Activated T-helper 1 cell treated with anti-CD3 and anti-CD28 coated beads, Interleukin-2, amount 50 U/mL, for 16 hours (primary cell): ENCODE measurements at places on chromosomes 11 and 22.

- DNase-seq: no peak
These were observed 137.8 kb upstream of the MTMR2 start for GRCh38 chr11:96061730-96062129.

GRCh38 chr11:86579406-86579731 is 93.0 kb downstream of the ME3 start:
- no peak for DNase-seq

GRCh38 chr11:44851496-44851895 is 99.2 kb downstream of the TP53I11 start:
- DNase-seq: no peak

- no peak for DNase-seq
These were observed 122.1 kb downstream of the BCR start for GRCh38 chr22:23302171-23303002.

GRCh38 chr11:76880956-76881355 is 20.2 kb downstream of the ACER3 start:
- no peak for DNase-seq

DNA sequence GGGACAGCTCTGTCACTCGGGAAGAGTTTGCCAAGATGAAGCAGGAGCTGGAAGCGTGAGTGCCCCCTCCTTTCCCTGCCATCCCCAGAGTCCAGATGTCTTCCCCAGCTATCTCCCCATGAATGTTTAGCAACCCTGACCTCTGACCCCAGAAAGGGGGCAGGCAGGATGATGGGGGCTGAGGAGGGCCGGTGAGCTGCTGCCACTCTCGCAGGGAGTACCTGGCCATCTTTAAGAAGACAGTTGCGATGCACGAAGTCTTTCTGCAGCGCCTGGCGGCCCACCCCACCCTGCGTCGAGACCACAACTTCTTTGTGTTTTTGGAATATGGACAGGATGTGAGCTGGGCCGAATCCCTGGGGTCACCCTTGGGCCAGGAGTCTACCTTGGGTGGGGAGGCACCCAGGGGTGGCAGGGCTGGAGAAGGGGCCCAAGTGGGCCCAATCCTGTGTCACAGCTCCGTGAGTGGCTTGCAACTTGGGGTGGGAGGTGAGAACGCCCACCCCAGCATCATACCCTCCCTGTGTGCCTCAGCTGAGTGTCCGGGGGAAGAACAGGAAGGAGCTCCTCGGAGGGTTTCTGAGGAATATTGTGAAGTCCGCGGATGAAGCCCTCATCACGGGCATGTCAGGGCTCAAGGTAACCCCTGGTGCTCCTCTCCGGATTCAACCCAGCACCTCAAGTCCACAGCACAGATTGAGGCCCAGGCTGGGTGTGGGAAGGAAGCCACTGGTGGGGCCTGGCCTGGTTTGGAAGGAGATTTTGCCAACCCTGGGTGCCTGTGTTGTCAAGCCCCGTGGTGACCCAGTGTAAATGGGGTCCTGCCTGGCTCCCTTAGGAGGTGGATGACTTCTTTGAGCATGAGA is 7.5 kb downstream of the CFL1 start:
- no peak for DNase-seq

DNA sequence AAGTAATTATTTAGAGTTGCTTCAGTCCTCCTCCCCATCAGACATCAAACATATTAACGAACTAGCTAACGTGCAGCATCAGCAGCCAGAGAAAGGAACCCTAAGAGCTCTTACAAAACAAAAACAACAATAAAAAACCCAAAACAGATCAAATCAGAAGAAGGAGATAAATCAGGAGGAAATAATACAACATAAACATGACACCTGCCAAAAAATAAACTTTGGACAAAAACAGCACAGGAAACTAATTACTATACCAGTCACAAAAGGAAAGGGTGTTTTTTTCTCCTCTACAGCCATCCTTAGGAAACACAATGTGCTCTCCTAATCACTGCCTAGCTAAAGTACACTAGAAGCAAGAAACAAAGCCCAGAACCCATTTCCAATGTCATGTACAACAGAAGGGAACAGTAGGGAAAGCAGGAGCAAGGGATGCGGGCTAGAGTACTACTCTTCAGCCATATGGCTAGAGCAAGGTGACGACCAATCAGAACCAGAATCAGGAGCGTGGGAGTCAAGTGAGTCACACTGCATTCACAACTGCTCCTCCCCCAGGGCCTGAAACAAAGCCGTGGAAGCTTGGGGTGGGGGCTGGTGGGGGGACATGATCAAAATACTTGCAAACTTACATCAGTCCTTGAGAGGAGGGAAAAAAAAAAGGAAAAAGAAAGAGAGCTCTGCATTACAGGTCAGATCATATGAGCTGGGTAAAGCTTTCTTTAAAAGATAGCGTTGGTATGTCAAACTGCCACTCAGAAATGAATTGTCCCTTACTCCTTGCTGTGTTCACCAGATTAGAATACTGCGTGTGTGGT is 60.4 kb downstream of the LARGE2 start:
- DNase-seq: no peak

GRCh38 chr11:45833761-45834160 is 13.5 kb upstream of the CRY2 start:
- DNase-seq: no peak

GRCh38 chr22:24761888-24762675 is 12.4 kb downstream of the PIWIL3 start:
- no peak for DNase-seq

DNA sequence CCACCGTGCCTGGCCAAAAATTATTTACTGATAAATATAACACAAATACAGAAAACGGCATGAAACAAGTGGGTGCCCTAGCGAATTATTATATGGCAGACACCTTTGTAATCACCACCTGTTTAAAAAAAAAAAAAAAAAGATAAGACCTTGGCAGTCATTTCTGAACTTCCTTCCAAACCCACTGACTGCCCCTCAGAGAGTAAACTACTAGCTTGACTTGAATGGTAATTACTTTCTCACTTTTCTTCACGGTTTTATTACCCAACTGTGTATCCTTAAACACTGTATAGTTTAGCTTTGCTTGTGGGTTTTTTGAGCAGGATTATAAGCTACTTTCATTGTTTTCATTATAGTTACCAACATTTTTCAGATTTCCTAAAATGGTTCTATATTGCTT is 23.7 kb downstream of the SFI1 start:
- no peak for DNase-seq

- no peak for DNase-seq
These were observed 101.0 kb downstream of the ME3 start for GRCh38 chr11:86571273-86571948.

GRCh38 chr11:128294671-128295050 is 292.7 kb downstream of the ETS1 start:
- DNase-seq: no peak

DNA sequence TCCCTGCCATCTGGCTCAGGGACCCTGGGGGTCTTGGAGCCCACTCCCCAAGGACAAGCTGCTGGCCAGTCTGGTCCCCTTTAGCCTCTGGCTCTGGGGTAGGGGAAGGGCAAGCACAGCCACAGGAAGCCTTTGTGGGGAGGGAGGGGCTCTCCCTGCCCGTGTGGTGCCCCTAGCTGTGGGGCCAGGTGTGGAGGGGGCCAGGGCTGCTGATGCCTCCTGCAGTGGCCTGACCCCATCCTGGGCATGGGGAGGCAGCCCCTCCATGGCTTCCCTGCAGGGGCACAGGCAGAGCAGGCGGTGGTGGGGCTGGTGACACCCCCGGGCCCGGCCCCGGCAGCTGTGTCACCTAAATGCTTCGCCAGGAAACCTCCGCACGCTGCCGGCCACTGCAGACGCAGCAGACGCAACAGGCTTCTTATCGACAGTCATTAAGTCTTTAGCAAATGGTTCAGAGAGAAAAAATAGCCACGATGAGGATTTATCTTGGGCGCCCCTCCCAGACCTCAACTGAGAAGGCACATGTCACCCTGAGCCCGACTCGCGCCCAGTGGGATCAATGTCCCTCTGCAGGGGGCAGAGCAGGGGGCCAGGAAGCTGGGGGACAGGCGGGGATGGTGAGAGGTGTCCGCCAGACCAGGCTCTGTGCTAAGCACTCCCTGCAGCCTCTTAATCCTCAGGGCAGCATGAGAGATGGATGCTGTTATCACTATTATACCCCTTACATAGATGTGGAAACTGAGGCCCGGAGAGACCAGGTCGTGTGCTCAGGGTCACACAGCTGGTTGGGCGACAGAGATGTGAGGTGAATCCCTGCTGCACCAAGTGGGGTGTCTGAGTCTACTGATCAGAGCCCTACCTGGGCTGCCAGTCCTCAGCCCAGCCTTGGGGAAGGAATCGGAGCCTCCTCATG is 33.9 kb downstream of the FLRT1 start:
- no peak for DNase-seq

GRCh38 chr11:127259102-127259501 is 258.5 kb upstream of the KIRREL3 start:
- no peak for DNase-seq

DNA sequence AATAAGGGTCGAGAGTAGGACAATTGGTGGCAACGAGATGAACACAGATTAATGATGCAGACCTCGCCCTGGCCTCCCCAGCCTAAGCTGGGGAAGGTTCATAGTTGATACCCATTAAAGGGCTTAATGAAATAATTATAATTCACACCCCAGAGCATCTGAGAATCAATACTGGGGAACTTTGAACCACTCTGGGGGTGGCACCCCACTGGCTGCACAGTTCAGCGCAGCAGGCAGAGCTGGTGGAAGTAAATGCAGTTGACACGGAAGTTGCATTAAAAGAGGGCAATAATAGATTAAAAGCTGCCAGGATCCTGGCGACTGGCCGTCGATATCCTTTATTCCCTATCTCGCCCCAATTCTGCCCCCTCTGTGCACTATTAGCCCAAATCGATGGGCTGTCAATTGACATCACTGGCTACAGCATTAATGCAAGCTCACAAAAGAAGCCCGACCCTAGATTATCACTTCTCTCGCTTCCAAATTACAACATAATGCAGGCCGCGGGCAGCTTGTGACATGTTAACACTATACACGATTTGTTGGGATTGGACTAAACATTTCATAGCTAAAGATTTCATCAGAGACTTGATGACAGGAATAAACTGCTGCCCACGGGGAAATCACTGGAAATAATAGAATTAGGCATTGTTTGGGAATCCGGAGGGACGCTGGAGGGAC is 14.5 kb downstream of the HSPA8 start:
- DNase-seq: no peak

- peak; percentile 47 for DNase-seq
These were observed 27.1 kb downstream of the ARAP1 start for GRCh38 chr11:72724851-72725723.

DNA sequence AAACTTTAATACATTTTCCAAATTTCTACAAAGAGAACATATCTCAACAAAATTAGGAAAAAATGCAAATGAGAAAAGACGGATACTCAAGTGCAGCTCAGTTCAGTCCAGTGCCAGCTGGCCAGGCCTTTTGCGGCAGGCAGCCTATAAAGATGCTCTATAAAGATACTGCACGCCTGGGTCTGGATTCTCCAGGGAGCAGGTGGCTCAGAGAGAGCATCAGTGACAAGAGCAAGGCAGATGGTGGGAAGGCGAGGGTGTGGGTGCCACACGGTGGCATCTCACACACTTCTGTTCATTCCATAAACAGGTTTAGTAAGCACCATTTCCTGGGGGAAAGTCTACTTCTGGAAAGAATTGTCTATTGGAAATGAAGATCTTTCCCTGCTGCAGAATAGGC is 18.1 kb upstream of the SCN3B start:
- no peak for DNase-seq

DNA sequence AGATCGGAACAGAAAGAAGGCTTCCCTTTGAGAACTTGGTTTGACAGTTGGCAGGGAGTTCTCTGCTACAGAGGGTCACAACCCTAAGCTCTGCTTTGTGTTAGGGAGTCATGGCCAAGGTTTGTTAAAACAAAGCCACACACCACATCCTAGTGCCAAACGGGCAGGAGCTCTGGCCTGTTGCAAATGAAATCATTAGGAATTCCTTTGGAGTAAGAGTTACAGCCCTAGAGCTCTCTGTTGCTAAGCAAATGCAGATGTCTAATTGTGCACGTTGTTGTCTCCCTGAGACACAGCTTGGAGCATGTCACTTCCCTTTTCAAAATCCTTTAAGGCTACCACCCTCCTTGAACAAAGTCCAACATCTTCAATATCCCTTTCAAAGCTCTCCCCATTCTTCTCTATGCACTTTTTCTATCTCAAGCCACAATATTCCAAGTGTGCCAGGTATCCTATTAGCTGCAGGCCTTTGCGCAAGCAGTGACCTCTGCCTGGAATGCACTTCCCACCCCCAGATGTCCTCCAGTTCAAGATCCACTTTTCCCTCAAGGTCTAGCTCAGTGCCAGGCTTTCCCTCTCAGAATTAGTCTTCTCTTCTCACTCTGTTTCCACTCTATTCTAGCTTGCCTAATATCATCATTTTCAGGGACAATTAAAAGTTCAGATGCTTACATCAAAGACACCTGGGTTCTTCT is 253.7 kb upstream of the POU2AF2 start:
- DNase-seq: no peak

DNA sequence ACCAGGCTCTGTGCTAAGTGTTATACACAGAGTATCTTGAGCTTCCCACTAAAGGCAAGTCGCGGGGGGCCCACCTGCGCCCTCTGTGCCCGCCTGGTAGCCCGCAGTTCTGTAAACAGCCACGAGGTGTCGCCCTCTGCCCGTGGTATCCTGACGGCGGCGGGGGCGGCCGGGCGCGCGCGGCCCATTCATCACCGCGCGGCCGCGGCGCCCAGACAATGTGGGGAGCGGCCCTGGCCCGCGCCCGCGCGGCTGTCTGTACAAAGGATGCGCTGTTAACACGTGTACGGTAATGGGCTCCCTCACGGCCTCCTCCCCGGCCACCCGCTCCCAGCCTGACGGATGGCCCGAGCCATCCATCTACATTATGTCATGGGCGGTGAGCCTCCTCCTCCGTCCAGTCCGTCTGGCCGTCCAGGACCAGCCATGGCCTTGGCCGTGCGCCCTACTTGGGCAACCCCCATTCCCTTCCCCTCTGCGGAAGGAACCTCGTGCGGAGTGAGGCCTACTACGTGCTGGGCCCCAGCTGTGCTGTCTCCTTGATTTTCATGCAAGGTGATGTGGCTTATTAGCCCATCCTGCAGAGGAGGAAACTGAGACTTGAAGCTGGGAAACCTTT is 99.4 kb downstream of the MIAT start:
- DNase-seq: no peak

GRCh38 chr22:50576070-50576469 is 2.2 kb downstream of the CPT1B start:
- no peak for DNase-seq

- DNase-seq: no peak
These were observed 203.7 kb upstream of the SORL1-AS1 start for GRCh38 chr11:121656328-121657090.

DNA sequence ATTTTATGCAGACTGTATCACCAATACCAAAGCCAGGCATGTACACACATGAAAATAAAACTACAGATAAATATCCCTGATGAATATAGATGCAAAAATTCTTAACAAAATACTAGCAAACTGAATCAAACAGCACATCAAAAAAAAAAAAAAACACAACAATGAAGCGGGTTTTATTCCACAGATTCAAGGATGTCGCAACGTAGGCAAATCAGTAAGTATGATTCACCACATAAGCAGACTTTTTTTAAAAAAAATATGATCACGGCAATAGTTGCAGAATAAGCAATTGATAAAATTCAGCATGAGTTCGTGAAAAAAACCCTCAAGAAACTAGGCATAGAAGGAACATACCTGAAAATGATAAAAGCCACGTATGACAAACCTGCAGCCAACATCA is 21.3 kb downstream of the OR51F1 start:
- DNase-seq: no peak
